Nucleus accumbens (tissue), 56 donors: ENCODE measurements at places on chromosomes 1 and 21.

DNA sequence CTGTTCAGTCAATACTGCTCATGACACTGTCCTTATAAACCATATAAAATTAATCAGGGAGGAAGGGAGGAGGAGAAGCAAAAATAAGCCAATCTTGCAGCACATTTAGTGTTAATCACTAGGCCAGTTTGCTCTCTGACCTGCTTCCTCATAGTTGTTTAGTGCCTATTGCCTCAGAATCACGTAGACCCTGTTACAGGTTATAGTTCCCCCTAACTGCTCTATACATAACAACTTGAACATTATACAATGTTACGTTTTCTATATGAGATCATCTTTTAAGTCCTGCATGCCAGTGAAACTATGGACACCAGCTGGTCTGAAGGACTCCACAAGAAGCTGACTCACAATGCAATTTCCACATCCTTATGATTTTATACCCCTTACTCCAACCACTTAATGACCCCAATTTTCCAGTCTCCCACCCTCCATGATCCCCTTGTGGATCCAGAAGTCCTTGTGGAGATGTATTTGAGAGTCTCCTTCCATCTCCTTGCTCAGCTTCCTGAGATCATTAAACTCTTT is 34.9 kb upstream of the TACSTD2 start:
- no peak for DNase-seq

GRCh38 chr21:46674430-46675007 is 39.0 kb downstream of the PRMT2 start:
- no peak for DNase-seq

DNA sequence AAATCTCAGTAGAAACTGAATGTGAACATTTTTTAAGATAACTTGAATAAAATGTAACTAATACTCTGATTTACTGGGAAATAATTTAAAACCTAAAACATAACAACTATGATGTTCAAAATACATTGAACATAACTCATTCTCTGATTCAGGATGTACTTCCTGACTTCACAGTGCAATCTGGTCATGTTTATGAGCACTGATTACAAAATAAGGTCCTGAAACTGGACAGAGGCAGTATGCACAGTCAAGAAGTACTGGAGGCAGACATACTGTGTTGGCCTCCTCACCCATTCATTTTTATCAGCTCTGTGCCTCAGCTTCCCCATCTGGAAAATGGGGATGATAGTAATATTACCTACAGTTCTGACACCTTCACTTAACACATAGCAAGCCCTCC is 651.3 kb downstream of the PTPRC start:
- DNase-seq = no peak

GRCh38 chr1:224064150-224064549 is 49.8 kb upstream of the FBXO28 start:
- no peak for DNase-seq

GRCh38 chr1:9561429-9561828 is 22.2 kb downstream of the SLC25A33 start:
- DNase-seq = no peak

DNA sequence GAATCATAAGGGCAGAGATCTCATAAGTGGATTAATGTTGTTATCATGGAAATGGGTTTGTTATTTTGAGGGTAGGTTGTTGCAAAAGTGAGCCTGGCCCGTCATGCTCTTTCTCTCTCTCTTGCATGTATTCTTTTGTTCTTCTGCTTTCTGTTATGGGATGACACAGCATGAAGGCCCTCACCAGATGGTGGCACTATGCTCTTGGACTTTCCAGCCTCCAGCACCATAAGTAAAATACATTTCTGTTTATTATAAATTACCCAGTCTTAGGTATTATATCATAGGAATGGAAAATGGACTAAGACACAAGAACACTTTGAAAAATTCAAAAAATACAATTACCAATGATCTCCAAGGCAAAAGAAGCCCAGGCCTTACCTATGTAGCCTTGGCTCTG is 676.1 kb downstream of the PTPRU start:
- no peak for DNase-seq

GRCh38 chr1:156097499-156098178 is 15.4 kb upstream of the MEX3A start:
- no peak for DNase-seq

DNA sequence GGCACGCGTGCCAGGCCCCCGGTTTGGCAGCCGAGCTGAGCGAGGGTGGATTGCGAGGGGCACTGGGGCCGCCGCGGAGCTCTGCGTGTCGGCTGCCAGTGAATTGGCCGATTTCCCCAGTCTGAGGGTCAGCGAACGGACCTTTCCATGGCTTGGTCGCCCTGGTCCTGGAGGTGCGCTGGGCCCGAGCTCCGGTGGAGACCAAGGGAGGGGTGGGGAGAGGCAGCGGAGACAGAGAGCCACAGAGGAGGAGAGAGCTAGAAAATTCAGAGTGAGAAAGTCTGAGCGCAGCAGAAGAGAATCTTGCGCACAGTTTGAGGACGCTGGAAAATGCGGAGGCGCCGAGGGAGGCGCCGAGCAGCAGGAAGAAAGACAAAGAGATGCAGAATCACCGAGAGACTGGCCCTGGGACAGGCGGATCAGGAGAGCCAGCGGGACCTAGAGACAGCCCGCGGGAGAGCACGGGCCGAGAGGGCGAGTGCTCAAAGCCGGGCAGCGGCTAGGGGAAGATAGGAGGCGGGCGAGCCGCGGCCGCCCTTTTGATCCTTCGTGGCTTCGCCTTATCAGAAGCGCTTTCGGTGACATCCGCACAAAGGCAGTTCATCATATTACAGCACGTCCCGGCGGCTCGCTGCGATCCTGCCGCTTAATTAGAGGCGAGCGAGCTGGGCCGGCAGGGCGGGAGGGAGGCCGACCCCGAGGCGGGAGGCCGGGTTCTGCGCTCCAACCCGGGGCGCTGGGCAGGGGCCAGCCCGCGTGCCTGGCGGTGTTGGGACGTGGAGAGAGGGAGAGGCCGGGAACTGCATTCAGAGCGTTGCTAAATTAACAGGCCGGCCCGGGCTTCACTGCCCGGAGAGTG is 12.7 kb downstream of the PAX7 start:
- peak; percentile 6 for DNase-seq

GRCh38 chr1:198523182-198523950 is 17.1 kb downstream of the ATP6V1G3 start:
- no peak for DNase-seq

DNA sequence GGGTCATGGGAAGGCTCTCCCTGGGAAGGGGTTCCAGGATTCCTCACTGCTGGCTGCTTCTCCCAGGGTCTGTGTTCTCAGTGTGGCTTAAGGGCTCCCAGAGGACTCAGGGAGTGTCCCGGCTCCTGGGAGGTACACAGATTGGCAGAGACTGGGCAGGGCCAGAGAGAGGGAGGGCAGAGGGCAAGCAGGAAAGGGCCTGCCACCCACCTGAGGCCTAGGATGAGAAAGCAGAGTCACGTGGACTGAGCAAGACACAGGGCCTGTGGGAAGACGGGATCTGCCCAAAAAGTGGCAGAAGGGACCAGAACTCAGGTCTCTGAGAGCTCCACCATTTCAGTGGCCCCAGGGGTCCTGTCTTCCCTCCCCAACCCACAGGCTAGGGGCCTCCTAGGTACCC is 871 bp downstream of the SLFNL1 start:
- DNase-seq = no peak

DNA sequence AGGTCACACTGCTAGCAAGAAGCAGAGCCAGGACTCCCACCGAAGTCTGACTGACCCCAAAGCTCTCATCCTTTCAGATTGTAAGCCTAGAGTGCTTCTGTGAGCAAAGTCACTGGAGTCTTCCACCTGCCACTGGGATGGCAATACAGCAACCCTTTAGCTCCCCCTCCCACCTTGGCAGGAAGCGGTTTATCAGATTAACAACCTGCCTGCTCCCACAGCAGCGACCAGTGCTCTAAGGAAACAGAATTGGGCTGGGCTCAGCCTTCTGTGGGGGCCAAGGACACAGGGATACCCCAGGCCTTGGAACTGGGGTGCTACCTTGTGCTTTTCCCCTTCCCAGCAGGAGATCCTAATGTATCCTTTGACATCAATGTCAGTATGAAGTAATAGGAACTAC is 76.0 kb downstream of the GFI1 start:
- no peak for DNase-seq

DNA sequence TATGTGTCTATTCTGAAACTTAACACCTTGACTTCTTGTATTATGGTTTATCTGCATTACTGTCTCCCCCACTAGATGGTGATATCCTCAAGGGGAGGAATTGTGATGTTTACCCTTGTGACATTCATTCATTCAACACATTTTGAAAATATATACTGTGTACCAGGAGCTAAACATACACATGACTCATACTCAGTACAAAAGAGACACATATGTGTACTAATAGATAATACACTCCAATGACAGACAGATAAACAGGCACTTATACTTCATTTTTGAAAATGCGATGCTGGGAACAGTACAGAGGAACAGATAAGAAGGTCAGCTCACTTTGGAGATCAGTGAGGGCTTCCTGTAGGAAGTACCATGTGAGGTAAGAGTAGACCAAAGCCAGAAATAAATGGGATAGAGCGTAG is 8.9 kb upstream of the RAB3GAP2 start:
- no peak for DNase-seq

DNA sequence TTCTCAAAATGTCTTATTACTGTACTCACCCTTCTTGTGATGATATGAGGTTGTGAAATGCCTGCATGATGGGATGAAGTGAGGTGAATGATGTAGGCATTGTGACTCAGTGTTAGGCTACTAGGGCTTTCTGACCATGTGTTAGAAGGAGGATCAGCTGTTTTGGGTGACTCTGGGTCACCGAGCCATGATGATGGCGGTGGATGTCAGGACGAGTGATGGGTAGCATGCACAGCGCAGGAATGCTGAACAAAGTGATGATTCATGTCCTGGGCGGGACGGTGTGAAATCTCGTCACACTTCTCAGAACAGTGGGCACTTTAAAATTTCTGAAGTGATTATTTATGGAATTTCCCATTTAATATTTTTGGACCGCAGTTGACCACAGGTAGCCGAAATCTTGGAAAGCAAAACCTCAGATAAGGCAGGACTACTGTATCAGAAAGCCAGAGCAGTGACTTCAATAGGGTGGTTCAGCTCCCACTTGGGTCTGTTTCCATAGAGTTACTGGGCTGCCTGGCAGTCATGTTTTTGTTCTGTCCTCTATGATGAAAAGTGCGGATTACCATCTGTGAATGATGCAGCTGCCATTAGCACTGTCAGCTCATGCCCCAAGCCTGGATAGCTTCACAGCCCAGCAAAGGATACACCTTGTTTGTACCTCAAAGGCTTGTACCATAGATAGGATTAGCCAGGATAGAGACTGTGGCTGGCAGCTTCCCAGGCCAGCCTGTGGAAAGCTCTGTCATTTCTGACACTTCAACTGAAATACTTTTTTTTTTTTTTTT is 26.6 kb downstream of the IL6R start:
- no peak for DNase-seq

GRCh38 chr1:85313888-85314696 is 37.7 kb upstream of the BCL10 start:
- DNase-seq = no peak

DNA sequence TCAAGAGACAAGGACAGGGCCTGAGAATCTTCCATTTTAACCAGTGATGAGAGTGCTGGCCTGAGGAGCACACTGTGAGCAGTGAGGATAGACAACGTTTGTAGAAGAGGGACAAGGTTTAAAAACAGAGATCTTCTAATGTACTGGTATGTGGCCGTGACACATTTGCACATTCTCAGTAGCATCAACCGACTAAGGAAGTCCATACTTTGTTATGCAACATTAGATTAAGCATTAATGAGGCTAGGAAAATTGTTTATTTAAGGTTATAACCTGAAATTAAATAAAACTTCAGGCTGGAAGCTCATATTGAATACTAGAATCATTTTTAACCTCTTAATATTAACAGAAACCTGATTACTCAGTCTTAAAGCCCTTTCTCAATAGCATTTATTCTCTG is 99.0 kb downstream of the SLC45A1 start:
- no peak for DNase-seq

- no peak for DNase-seq
Measured at GRCh38 chr1:6517435-6517851, 26.0 kb upstream of the PLEKHG5 start.

DNA sequence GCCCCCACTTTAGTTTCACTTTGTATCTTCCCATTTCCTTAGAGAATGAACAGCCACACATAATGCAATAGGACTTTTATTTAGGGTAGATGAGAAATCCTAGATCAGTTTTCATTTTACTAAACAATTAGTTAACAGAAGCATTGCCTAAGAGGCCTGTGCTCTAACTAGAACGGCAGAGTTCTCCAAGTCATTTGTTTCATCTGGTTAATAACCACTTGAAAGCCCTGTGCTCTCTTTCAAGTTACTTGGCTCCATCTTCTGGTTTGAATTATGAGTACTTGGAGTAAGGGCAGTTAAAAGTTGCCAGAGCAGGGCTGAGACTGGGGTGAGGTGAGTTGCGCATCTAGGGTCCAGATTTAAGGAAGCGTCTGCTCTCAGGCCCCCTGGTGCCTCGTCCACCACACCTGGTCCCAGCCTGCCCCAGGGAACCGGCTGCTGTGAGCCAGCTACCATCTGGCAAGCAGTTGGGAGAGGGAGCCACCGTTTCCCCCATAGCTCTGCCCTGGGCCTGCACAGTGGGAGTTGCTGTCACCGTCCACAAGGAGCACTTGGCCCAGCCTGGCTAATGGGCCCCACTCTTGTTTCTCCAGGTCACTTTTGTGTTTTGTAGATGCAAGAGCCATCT is 18.1 kb upstream of the SLC44A3 start:
- peak; percentile 15 for DNase-seq

DNA sequence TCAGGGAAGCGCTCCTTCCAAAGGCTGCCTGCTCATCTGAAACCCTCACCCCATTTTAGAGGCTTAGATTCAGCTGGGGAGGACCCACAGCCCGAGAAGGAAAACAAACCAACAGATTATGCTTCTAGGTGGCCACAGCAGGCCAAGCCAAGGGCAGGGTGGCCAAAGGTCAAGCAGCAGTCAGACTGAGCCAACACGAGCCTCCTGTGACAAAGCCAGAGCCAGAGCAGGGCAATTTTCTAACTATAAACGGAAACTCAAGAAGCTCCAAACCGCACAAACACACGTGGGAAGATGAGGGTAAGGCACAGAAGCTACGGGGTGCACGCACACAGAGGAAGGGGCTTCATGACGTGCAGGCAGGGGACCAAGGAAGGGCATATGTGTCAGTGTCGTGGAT is 64.1 kb downstream of the PLEKHA6 start:
- no peak for DNase-seq

GRCh38 chr1:24420547-24420946 is 4.9 kb downstream of the NIPAL3 start:
- DNase-seq = no peak

- DNase-seq = no peak
Measured at GRCh38 chr1:82840192-82840591, 1039.5 kb downstream of the ADGRL2 start.

GRCh38 chr21:33948951-33949444 is 33.4 kb upstream of the ATP5PO start:
- no peak for DNase-seq
